ENCODE measurements at places on chromosomes 3 and 15. TPM values are rescaled to one million over a fixed set of nuclear protein-coding genes. Genes with fewer than 3 reads are reported as not detected.

The ANKRD63 gene
- total RNA-seq, result not detected

The RGMA gene
- total RNA-seq, result 0.13 TPM

The BLM gene
- total RNA-seq, result 48.1 TPM

The NTRK3 gene
- total RNA-seq, result not detected

The UBE2E2 gene
- 38.2 TPM for total RNA-seq

The TM6SF1 gene
- 1.1 TPM for total RNA-seq

The ZNF501 gene
- 2.0 TPM for total RNA-seq

The VILL gene
- total RNA-seq, result 3.7 TPM

The ITIH4 gene
- total RNA-seq, result 3.9 TPM
